ENCODE measurements at places on chromosomes 11 and 22.

DNA sequence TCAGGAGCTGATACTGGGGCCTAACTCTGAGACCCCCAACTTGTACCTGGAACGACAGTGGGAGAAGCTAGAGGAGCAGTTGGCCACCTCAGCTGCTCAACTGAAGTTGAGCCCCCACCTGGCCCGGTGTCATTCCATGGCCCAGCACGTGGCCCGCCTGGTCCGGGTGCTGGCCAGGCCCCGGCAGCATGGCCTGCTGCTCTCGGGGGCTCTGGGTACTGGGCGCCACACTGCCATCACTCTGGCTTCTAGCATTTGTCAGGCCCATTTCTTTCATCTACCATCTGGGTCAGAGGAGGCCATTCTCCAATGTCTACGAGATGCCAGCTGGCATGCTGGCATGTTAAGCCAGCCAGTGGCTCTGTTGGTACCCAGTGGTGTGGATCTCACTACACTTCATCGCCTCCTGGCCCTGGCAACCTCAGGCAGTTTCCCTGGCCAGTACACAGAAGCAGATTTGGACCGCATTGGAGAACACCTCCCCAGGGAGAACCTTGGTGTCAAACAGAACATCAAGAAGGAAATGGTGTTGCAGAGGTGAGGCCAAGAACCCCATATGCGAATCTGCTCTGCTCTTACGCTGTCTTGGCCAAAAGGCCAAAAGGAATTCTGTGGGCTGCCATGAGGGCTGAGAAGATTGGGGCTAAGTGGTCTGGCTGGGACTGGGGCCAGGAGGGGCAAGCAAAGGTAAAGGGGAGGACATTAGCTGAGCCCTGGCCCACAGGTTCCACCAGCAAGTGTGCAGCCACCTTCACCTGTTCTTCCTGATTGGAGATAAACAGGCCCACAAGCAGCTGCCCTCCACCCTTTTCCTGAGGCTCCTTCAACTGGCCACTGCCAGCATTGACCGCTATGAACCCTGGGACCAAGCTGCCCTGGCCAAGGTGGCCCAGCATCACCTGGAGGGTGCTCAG, 45.4 kb downstream of the RRP8 start:
- no peak for DNase-seq

DNA sequence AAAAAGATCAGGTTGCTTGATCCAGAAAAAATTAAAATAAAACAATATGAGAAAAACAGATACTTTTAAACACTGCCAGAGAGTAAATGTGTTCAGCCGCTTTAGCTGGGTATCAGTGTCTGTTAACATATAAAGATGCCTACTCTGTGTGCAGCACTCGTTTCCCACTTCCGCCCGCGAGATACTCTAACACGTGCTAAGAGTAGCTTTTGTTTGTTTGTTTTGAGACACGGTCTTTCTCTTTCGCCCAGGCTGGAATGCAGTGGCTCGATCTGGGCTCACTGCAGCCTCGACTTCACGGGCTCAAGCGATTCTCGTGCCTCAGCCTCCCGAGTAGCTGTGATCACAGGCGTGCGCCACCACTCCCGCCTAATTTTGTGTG, 531 bp upstream of the MEN1 start:
- DNase-seq = no peak

DNA sequence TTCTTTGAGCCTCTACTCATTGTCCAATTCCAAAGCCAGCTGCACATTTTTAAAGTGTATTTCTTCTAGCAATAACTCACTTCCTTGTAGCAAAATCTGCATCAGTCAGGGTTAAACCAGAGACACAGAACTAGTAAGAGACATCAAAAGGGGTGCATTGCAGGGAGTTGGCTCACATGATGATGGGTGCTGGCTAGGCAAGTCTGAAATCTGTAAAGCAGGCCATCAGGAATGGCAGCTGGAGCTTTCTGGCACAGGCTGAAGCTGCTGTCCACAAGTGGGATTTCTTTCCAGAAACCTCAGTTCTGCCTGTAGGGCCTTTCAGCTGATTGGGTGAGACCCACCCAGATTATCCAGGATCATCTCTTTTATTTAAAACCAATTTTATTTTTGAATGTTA, 698.1 kb downstream of the NTM start:
- no peak for DNase-seq

- DNase-seq = no peak
Measured at GRCh38 chr22:35523167-35523947, 17.3 kb upstream of the RASD2 start.

DNA sequence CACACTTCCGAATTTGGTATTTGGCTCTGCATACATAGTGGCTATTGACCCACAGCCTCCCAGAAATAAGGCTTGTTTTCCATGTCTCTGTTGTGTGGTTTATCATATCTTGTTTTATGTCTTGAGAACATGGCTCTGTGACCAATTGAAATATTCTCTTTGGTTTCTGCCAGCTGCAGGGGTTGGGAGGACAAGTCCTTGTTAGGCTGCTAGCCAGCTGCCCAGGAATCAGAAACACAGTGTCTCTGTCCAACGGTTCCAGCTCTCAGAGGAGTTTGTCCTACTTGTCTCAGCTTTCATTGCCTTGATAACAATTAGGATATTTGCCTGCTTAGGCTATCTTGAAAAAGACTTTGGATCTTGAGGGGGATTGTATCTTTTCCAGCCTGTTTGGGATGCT, 6.0 kb upstream of the SLC7A4 start:
- DNase-seq = no peak

- peak; percentile 94 for DNase-seq
Measured at GRCh38 chr11:2912498-2912897, 16.7 kb downstream of the PHLDA2 start.

DNA sequence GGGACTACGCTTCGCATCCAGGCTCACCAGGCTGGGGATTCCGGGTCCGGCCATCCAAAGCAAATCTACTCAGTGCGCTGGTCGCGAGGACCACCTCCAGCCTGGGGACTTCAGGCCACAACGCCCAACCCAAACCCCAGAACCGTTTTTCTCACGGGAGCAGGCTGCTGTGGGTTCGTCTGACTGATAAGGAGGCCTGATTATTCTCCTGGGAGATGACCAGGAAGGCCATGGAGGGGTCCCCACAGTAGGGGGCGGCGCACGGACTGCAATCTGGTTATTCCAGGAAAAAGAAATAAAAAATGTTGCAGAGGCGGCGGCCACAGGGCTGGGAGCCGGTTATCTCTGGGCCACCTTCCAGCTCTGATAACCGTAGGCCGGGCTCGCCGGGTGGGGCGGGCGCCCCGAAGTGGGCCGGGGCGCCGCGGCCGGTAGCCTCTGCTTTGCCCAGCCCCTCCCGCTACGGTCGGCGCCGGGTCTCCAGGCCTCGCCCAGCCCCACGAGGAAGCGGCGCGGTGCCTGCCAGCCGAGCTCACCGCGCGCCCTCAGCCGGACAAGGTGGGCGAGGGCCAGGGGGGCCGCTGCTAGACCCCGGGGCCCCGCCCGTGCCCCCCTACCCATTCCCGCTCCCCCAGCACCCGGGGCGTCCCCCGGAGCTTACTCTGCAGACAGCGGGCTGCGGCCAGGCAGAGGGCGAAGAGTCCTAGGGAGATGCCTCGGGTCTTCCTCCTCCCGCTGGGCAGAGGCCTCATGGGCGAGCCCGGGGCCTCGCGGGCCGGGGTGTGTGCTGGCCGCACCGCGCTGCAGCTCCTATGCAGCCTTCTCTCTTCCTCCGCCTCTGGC, 446 bp downstream of the VSTM5 start:
- peak; percentile 33 for DNase-seq

DNA sequence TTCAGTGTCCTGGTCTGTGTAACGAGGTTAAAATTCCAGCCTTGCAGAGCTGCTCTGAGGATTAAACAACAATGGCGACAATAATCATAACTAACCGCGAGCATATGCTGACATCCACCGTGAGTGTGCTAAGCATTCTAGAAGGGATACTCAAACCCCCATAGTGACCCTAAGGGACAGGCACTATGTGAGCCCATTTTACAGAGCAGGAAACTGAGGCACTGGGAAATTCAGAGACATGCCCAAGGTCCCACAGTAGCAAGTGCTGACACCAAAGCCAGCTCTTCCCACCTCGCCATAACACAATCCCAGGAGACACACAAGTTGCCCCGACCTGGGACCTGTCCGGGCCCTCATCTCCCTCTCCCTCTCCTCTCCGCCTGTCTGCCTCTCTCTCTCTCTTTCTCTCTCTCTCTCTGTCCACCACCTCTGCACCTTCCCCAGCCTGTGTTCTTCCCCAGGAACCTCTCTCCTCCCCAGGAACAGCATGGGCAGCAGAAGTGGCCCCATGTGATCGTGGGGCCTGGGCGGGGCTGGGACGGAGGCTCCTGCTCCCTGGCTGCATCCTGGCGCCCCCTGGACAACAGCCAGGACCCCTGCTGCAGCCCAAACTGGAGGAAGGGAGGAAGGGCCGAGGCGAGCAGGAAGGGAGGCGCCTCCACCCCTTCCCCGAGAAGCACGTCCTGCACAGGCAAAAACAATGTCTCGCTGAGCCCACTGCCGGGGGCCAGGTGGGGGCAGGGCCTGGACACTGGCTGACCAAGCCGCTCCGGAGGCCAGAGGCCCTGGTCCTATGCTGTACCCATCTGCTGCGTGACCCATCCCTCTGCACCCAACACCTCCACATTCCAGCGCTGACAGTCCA, 14.8 kb upstream of the MFNG start:
- DNase-seq = no peak

- peak; percentile 68 for DNase-seq
Measured at GRCh38 chr11:112526699-112527416, 266.2 kb upstream of the PLET1 start.

DNA sequence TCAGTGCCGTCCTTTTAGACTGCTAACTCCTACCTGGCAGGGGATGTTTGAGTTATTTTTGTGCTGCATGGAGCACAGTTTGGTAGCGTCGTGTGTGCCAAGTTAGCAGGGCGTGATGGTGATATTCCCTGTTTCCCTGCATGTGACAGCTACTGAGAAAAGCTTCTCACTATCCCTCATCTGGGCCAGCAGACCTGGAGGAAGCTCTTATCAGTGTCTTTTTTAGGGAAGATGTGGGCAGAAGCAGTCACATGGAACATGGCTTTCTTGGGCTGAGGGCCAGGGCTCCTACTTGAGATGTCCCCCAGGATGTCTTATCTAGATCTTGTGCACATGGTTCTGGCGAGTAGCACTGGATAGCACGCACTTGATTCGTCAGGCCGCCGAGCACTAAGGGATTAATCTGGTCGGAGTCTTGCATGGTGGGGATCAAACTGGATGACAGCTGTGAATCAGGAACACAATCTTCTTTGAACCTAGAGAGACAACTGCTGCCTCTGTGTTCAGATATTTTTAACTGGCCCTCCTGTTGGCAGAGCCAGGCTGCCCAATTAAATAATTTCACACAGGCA, 33.8 kb downstream of the TECTA start:
- DNase-seq = no peak

Measured in fibroblast of skin of back (primary cell).